ENCODE measurements at places on chromosomes 5 and 9. TPM values are rescaled to one million over a fixed set of nuclear protein-coding genes. Genes with fewer than 3 reads are reported as not detected.

- no peak for DNase-seq
Measured at GRCh38 chr9:34590381-34591247, 1.1 kb upstream of the CNTFR start.

- peak; percentile 34 for DNase-seq
Measured at GRCh38 chr9:130927995-130928900, 10.8 kb downstream of the FIBCD1 start.

GRCh38 chr9:109956717-109957440 is 176.9 kb downstream of the PALM2AKAP2 start:
- no peak for DNase-seq

GRCh38 chr9:81492710-81493447 is 196.5 kb downstream of the TLE1 start:
- no peak for DNase-seq

DNA sequence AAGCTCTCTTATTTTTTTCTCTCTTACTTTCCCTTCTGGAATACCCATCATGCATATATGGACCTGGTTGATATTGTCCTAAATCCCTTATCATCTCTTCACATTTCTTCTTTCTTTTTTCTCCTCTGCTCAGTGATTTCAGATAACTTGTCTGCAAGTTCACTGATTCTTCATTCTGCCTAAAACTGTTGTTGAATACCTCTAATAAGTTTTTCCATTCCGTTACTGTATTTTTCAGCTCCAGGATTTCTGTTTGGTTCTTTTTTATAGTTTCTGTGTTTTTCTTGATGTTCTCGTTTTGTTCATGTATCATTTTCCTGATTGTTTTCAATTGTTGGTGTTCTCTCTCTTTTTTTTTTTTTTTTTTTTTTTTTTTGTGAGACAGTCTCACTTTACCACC is 203.7 kb downstream of the COMMD10 start:
- no peak for DNase-seq

DNA sequence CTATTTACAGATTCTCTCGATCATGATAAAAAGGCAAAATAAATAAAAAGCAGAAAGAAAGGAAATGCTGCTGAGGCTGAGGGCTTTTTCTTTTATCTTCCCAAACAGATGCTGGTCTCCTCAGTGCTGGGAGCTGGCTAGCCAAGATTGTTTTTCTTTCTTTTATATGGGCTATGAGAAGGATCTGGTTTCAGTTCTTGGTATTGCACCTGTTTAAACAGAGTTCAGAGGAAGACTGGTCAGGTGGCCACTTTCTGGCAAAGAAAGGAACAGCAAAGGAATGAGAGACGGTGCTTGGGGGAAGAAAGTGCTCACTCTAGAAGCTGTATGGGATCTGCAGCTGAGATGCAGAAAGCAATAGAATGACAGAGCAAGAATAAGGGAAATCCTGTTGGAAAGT is 88.9 kb downstream of the SLF1 start:
- peak; percentile 68 for DNase-seq

- no peak for DNase-seq
Measured at GRCh38 chr5:153767221-153768188, 271.2 kb downstream of the FAM114A2 start.

DNA sequence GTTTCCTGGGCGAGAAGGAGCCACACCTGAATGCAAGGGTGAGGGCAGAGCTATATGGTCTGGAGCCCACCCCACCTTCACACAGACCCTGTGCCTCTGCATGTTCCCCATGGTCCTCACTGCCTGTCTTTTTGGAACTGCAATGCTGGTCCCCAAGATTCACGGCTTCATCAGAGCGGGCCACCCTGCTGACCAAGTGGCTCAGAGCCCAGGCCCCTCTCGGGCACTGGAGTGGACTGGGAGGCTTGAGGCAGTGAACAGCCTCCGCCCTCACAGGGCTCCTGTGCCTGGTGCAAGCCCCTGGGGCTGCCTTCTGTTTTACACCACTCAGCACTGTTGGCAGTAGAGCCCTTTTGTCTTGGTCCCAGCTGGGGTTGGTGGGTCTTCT is 143.2 kb downstream of the CACNA1B start:
- DNase-seq: no peak

DNA sequence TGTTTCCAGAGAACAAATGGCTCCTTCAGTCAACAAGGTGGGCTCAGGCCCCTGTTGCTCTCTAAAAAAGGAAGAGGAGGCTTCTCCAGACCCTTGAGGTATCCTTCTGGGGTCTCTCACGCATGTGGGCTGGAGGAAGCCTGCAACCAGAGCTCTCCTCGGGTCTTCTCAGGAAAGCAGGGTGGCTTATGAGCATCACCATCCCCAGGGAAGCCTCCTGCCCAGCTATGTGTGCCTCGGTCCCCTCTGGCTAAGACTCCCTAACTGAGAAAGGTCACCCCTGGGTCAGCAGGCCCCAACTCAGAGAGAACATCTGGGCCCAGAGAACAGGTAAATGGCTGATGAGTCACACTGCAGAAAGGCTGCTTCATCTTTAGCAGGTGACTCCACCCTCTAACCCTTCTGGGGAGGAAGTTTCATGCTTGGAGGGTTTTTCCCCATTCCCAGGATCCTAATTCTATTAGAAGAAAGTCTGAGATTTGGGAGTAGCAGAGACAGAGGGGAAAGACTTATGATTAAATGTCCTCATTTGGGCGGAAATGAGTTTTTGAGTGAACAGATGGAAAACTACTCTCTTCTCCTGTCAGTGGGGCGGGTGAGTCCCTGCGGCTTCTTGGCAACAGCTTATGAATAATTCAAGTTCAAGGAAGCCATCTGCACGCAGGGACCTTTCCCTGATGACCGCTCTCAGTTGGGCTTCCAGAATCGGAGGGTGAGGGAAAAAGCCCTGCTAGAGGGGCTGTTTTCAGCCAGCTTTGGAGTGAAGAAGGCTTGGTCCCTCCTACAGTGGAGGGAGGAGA is 41.9 kb downstream of the TGFBI start:
- no peak for DNase-seq

DNA sequence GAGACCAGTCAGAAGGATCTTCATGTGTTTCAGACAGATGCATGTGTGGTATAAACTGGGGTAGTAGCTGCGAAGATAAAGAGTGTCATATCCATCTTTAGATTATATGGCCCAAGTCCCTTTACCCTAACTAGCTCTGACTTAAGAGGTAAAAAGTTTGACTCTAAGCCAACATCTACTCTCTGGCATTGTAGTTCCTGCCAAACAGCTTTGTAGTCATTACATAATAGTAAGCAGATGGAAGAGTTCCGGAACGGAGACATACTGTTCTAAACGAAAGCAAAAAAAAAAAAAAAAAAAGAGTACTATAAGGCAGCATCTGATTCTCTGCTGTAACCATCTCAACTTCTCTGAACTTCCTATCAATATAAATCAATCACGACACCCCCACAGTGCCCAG is 48.8 kb downstream of the CEMIP2 start:
- DNase-seq: peak; percentile 21

DNA sequence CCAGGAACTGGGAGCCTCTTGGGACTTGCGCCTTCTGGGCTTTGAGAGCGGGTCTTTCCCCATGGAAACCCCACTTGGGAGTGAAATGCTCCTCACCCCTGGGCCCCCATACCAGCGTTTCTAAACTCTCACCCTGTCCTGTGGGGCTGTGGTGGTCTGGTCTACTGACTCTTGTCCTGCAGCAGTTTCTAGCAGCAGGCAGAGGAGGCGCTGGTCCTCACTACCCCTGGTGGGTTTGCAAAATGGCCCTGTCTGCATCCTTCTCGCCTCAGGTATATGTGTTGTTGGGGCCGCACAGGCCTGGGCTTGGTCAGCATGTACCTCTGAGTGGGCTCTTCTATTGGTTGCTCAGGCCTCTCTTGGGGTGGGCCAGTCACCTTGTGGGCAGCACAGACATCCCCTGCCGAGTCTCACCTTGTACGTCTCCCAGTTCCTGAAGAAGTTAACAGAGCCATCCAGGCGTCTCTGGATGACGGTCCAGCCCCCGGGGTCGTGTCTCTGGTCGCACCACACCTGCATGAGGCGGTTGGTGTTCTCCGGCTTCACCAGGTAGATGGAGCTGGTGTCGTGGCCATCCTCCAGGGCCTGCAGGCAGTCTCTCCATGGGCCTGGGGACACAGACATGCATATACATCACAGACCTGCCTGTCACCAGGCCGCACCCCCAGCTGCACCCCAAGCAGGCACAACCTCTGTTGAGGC is 29.0 kb downstream of the ANGPTL2 start:
- no peak for DNase-seq

- no peak for DNase-seq
Measured at GRCh38 chr5:168528521-168529373, at the start of gene FBLL1. Gene FBLL1 (plus strand): TSS chr5:168529305. CDS start chr5:168529505, 200 bp downstream.

DNA sequence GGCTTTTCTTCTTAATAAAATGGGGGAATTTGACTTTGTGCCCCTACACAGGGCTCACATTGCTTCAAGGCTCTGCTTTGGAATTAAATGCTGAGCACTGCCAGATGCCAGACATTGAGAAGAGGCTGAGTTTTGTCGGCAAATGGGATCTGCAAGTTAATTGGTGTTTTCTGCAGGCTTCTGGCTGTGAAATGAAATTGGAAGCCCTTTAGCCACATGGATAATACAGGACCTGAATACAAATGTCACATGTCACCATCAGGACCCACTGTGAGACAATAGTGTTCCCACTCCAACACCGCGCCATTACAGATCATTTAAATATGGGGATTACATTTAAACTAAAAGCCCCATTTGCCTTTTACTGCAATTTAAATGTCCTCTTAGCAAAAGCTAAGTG is 164.4 kb downstream of the ZSWIM6 start:
- DNase-seq: no peak

GRCh38 chr5:171127314-171127713 is 181.7 kb upstream of the TLX3 start:
- no peak for DNase-seq

DNA sequence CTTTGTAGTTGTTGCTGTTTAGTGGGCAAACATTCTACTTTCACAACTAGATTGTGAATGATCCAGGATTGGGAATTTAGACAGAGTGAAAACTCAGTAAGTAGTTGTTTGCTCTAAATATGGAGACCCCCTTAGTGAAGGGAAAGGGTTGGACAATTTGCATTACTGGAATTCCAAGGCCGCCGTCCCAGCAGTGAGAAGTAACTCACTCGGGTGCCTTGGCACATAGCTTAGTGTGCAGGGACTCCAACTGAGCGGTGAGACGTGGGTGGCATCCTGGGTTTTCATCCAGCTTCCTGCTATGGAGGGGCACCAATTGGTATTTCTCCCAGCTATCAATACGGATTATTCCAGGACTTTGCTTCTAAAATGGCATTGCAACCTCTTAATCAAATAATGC is 69.7 kb upstream of the FCN1 start:
- DNase-seq: no peak

GRCh38 chr5:142253938-142254337 is 70.9 kb downstream of the SPRY4 start:
- no peak for DNase-seq

The DPP7 gene
- total RNA-seq: 147 TPM

The RANBP3L gene
- 17.7 TPM for total RNA-seq

The IL4 gene
- total RNA-seq: not detected

The FOXI1 gene
- 1.2 TPM for total RNA-seq

The PCDHGA8 gene
- total RNA-seq: 4.2 TPM

The MTMR12 gene
- total RNA-seq: 70.7 TPM

The TMC1 gene
- total RNA-seq: 5.3 TPM
